ENCODE measurements at places on chromosomes 4 and X.

DNA sequence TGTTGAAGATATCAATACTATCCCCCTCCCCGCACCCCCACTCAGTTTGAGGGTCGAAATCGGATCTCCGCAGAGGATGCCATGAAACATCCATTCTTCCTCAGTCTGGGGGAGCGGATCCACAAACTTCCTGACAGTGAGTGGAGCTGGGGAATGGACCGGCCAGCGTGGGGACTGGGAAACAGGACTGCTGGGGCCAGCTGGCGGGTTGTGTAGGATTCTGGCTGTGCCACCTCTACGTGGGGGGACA is 5.5 kb upstream of the USP11 start:
- DNase-seq, result no peak

DNA sequence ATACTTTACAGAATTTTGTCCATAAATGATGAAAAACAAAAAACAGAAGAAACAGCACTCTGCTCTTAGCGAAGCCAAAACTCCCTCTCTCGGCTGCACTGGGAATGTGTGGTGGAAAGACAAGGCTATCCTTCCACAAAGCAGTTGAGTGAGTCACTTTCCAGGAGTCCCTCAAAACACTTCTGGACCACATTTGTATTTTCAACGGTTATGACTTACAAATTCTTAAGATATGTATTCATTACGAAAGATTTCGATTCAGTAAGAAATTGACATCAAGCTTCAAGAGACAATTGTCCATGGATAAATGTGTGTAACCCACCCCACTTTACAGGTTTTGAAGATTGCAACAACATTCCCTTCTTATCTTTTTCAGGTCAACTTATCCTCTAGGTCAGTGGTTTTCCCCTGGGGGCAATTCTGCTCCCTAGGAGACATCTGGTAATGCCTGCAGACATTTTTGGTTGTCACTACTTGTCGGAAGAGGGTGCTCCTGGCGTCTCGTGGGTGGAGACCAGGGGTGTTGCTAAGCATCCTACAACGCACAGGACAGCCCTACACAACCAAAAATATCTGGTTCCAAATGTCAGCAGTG is 66.7 kb upstream of the MTNR1A start:
- no peak for DNase-seq

GRCh38 chr4:67934628-67935027 is 28.7 kb downstream of the TMPRSS11A start:
- DNase-seq, result no peak

- DNase-seq, result no peak
These were observed 10.3 kb upstream of the SLC10A4 start for GRCh38 chr4:48472794-48473193.

GRCh38 chr4:122920473-122920872 is 1.9 kb downstream of the NUDT6 start:
- DNase-seq, result no peak

- DNase-seq, result no peak
These were observed 2.6 kb upstream of the MID2 start for GRCh38 chrX:107823042-107823441.

GRCh38 chr4:166499820-166500219 is 626.8 kb downstream of the TLL1 start:
- no peak for DNase-seq

- no peak for DNase-seq
These were observed 140.9 kb downstream of the MAPK10 start for GRCh38 chr4:86218746-86219473.

- DNase-seq, result no peak
These were observed 55.5 kb downstream of the LUZP4 start for GRCh38 chrX:115344885-115345614.

GRCh38 chrX:41421071-41421729 is 25.9 kb upstream of the NYX start:
- no peak for DNase-seq
